Left colon (tissue), 2 donors: ENCODE measurements at places on chromosomes 1 and 21.
A peak's percentile ranks its signal among the peaks of the same experiment; 100 is the strongest.

DNA sequence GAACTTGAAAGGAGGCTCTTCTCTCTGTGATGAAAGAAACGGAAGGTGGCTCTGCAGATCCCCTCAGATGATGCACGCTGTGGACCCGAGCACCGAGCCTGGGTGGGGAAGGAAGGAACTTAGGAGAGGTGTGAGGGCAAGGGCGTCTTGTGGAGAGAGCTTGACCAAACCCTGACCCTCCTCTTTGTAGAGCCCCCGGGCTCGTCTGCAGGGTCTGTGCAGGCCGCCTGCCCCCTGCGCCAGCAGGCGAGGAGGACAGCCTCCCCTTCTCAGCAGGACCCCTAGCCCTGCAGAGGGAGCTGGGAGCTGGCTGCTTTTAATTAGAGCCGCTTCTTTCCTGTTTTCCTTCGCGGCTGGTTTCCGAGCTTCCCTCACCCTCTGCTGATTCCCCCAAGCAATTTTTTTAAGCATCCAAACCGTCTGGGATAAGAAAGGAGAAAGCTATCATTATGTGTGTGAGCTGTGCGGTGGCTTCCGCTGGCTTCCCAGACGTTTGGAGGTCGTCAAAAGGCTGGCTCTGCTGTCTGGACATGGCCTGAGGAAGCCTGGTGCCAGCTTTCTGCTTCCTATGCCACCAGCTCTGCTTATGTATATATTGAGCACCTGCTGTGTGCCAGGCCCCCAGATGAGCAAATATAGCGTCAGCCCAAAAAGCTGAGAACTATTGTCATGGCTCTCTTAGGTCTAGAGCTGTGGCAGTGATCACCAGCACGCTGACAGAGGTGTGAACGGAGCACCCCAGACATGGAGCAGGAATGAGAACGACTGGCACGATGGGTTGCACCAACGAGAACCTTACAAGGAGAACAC is 160.2 kb upstream of the IRF2BP2 start:
- DNase-seq = no peak

DNA sequence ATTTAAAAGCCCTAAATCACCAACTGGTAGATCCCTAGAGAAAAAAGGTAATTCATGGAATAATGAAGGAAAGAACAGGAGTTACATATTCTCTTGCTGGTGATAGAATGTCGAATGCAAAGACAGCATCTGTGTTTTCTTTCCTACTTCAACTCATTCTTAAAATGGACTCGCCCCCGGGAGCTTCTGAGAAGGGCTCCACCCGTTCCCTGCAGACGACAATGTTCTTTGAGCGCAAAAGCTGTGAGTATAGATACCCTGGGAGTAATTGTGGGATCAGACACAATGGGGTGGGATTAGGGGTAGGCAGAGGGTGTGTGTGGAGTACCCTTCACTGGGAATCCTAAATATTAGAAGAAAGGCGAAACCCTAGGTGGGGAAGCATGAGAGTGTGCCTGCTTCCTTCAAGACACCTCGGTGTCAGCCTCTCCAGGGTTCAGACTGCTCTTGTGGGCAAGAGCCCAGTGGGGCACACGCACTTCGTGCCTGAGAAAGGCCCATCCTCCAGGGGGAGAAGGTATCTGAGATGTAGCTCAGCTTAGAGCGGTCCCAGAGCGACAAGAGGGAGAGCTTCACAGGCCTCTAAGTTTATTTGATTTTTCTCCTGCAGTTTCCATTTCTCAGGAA is 123.3 kb upstream of the DPYD start:
- DNase-seq = no peak

GRCh38 chr1:228373681-228374571 is 32.7 kb downstream of the TRIM11 start:
- no peak for DNase-seq

DNA sequence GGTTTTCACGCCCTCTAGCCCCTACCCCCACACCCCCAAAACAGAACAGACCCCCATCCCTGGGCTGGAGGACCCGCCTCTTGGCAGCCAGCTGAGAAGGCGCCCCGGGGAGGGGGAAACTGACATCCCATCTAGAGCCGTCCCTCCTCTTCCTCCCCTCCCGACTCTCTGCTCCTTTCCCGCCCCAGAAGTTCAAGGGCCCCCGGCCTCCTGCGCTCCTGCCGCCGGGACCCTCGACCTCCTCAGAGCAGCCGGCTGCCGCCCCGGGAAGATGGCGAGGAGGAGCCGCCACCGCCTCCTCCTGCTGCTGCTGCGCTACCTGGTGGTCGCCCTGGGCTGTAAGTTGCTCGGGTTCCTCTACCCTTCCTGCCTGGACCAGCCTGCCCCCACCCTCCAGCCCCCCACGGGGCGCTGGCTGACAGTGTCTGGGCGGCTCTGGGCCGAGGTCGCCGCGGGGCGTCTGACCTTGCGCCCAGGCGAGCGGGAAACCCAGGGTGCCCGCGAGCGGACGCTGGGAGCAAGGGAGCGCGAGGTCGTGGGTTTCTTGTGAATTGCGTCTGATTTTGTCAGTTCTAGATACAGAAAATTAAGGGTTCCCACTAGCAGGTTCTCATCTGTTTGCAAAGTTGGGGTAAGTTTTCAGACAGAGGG is 618 bp downstream of the JAM2 start:
- DNase-seq = peak; percentile 27
